ENCODE measurements at places on chromosomes 7 and 10. TPM values are rescaled to one million over a fixed set of nuclear protein-coding genes. Genes with fewer than 3 reads are reported as not detected.

ZNF282 gene
- total RNA-seq = 25.3 TPM

CACNB2 gene
- 6.9 TPM for total RNA-seq

VAX1 gene
- total RNA-seq = 1.7 TPM

ZC3HAV1 gene
- total RNA-seq = 3.7 TPM

KLF14 gene
- total RNA-seq = not detected

PAPOLB gene
- total RNA-seq = 0.74 TPM

CBX3 gene
- 166 TPM for total RNA-seq

MBL2 gene
- total RNA-seq = not detected

UPK3BL2 gene
- 3.2 TPM for total RNA-seq

BEND7 gene
- total RNA-seq = 12.0 TPM

ADCYAP1R1 gene
- total RNA-seq = 62.0 TPM

LMOD2 gene
- not detected for total RNA-seq

MRLN gene
- total RNA-seq = 0.49 TPM

CABCOCO1 gene
- 4.2 TPM for total RNA-seq

GATA3 gene
- under 0.01 TPM for total RNA-seq

GPC2 gene
- total RNA-seq = 44.3 TPM

GJD4 gene
- not detected for total RNA-seq

OPALIN gene
- total RNA-seq = not detected

SEMA4G gene
- 14.8 TPM for total RNA-seq

GPR146 gene
- 1.2 TPM for total RNA-seq

ASB4 gene
- under 0.01 TPM for total RNA-seq

NRAP gene
- not detected for total RNA-seq

OR2A42 gene
- total RNA-seq = not detected

GNG11 gene
- 5.4 TPM for total RNA-seq

NRCAM gene
- 175 TPM for total RNA-seq

PRPS1L1 gene
- not detected for total RNA-seq

BHLHA15 gene
- 10.6 TPM for total RNA-seq

CALN1 gene
- total RNA-seq = 56.1 TPM

SFXN2 gene
- total RNA-seq = 3.4 TPM

ADCY1 gene
- 193 TPM for total RNA-seq

PRSS1 gene
- not detected for total RNA-seq

PCLO gene
- total RNA-seq = 66.4 TPM

ASAH2 gene
- total RNA-seq = 2.2 TPM

INHBA gene
- total RNA-seq = 7.9 TPM

RBM33 gene
- 28.0 TPM for total RNA-seq

CDK14 gene
- total RNA-seq = 63.7 TPM

CACNA2D1 gene
- 219 TPM for total RNA-seq

OR2A25 gene
- not detected for total RNA-seq

ACTL6B gene
- total RNA-seq = 99.6 TPM

TSPAN12 gene
- 3.9 TPM for total RNA-seq

ARHGAP22 gene
- total RNA-seq = 2.5 TPM

SPAM1 gene
- not detected for total RNA-seq

TMEM178B gene
- 64.7 TPM for total RNA-seq

WDR91 gene
- total RNA-seq = 9.1 TPM

SSC4D gene
- 1.2 TPM for total RNA-seq

MMRN2 gene
- total RNA-seq = 5.2 TPM

SH2D4B gene
- 1.2 TPM for total RNA-seq

ASB10 gene
- total RNA-seq = not detected
